ENCODE measurements at places on chromosomes 3 and 15.

DNA sequence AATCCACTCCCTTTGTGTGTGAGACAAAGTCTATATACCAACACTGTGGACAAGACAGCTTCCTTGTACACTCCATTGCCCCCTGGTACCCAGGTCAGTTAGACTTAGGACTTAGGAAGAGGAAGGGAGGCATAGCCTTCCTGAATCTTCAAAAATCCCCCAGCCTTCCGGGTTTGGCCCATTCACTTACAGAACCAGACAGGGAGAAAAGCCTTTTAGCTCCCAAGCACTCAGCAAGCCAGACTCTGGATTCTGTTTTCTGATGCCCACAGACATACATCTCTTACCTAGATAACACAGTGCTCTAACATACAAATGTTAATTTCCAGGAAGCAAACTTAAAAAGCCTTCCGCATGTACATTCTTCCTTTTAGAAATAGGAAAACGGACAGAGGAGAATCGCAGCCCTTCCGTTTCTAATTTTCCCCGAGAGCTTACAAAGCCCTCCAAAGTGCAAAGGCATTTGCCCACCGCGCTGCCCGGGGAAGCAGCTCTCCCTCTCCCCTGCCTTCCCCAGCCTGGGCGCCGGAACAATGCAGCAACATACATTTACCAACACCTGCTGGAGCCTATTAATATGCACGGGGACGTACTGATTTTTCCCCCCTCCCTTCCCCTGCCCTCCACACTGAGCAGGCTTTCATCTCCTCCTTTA lies 442.0 kb downstream of the MAGI1 start:
- DNase-seq: no peak

DNA sequence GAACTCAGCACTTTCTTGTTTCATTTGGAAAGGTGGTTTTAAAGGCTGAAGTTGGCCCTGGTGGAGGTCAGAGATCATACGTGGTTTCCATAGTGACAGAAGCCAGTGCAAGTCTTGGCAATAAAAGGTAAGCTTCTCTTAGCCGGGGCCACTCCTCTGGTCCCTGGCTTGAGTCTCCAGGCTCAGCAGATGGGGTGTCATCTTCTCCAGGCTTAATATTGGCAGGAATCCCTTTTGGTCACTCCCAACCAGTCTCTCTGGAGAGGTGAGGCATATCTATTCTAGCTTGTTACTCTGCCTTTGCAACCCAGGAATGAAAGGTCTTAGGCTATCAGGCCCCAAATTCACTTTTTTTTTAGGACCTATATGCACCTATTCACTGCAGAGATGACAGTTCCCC lies 4.8 kb downstream of the CYP19A1 start:
- DNase-seq: no peak

- DNase-seq: no peak
Observed at GRCh38 chr3:4162096-4162495, 141.1 kb upstream of the SETMAR start.

DNA sequence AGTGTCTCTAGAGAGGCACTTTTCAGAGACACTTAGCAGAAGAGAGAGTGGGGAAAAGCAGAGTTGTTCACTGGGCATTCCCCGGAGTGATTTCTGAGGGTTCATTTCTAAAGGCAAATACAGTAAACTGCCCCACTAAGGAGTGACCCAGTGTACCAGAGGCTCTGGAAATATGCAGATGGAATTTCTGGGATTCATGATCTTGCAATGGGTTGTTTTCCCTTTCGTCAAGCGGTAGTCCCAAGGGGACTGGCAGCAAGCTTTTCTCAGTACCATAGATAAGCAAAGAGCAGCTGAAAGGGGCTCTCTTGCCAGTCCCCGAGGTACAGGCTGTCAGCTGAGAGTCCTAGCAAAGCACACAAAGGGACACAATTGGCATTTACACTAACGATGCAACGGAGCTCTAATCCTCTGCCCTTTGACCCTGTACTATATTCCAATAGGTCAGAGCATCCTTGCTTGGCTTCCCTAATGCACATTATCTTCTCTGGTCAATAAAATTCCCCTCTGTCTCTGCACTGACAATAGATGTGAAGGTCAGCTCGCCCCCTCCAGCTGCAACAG lies 155.6 kb downstream of the SEMA6D start:
- DNase-seq: no peak

- DNase-seq: no peak
Observed at GRCh38 chr3:124221422-124221821, 229.5 kb upstream of the ROPN1 start.

GRCh38 chr3:120795017-120795648 lies 52.6 kb downstream of the GTF2E1 start:
- peak; percentile 75 for DNase-seq

GRCh38 chr3:64184621-64185020 lies 40.6 kb downstream of the PRICKLE2 start:
- DNase-seq: no peak

- no peak for DNase-seq
Observed at GRCh38 chr15:44836094-44836493, 99.8 kb downstream of the TRIM69 start.

DNA sequence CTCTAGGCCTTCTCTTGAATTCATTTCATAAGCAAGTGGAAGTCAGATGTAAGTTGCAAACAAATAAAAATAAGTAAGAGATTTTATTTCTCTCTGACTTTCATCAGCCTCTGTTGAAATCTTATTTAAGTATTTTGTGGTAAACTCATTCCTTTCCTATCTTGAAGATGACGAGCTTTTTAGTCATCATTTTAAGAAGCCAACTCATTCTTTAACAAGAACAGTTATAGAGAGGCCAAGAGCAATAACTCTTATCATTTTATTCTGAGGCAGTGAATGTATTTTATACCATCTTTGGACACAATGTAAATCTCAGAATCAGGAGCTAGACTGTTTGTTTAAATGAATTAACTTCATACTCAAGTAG lies 147.5 kb upstream of the MBNL1 start:
- no peak for DNase-seq

DNA sequence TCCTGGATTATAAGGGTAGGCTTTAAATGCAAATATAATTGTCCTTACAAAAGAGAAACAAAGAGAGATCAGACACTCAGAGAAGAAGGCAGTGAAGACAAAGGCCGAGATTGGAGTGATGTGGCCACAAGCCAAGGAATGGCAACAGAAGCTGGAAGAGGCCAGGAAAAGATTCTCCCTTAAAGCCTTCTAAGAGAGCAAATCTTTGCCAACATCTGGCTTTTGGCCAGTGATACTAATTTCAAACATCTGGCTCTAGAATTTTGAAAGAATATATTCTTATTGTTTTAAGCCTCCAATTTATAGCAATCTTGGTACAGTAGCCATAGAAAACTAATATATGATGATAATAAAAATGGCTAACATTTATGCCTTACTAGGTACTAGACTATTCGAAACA lies 615.8 kb upstream of the ZNF385D start:
- no peak for DNase-seq
